Activated CD8-positive, alpha-beta T cell treated with anti-CD3 and anti-CD28 coated beads, Interleukin-2, amount 10 ng/mL, durations not matched to agents 7 days and 5 days (primary cell): ENCODE measurements at places on chromosomes 4 and X.

GRCh38 chr4:121252224-121252806 is 88.2 kb upstream of the TNIP3 start:
- DNase-seq, result peak; percentile 69

- DNase-seq, result no peak
These were observed 243.7 kb downstream of the SPRY1 start for GRCh38 chr4:123640271-123640670.

DNA sequence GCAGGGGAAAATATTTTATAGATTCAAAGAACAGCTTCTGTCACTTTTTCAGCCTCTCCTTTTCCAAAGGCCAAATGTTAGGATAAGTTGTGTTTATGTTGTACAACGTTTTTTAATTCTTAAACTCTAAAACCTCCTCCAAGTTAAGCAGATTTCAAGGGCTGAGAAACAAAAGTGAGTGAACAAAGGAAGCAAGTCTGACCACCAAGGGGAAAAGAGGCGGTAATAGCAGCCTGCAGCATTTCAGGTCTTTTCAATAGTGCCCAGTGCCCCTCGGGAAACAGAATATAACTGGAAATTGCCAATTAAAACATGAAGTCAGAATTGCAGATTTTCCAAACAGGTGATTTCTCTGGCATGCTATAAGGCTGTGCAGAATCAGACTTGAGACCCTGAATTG is 510.0 kb upstream of the HTR2C start:
- DNase-seq, result no peak

DNA sequence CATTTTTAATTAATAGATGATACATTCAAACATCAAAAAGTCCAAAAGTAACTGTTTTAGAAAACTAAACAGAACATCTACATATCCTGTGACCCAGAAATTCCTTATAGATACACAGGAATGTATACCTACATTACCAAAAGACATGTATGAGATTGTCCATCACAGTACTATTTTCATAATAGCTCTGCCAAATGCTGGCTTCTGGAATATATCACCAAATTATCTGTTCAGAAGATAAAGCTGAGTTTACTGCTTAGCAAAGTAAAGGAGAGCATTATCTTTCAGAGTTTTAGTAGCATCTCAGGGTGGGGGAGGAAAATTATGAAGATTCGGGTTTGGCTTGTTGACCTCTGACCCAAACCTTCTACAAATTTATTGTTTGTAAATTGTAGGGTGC is 368.9 kb upstream of the SLC7A11 start:
- DNase-seq, result no peak

- DNase-seq, result no peak
These were observed 26.9 kb downstream of the NSG1 start for GRCh38 chr4:4413806-4414205.

- DNase-seq, result no peak
These were observed 98.0 kb downstream of the PTTG2 start for GRCh38 chr4:38058151-38058550.

DNA sequence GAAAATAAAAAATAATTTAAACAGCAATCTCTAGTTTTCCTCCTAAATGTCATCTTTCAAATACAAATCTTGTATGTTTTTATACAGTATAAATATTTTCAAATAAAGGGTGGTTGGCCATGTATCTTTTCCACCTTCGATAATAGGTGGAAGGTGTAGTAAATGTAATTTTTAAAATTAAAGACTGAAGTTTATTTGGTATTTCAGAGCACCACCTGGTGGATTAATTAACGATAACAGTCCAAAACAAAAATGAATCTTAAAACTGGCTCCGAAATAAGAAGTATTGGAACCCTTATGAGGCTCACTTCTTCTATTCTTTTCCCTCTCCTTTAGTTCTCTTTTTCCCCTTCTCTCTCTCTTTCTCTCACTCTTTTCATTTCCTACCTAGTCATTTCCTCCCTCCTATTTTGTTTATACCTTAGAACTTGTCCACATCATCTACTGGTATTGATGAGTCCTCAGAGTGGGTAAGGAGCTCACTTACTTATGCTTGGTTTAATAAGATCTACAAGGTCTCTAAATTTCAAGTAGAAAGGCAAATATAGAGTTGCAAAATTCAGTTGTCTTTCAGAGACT is 82.9 kb upstream of the EXOC1L start:
- DNase-seq, result no peak

DNA sequence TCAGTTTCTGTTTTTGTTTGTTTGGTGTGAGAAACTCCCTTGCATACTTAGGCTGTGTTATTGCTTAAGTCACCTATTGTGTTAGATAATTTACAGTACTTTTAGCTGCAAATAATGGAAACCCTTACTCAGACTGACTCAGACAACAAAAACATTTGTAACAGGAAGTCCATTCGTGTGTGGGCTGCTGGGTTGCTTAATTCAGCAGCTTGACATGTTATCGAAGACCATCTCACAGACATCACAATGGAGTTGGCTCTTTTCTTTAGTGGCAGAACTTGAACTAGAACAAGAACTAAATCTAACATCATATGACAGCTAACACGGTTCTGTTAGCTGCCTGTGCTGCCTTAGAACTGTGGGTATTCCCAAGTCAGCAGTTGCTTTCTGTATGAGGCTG is 9.9 kb upstream of the GABRE start:
- DNase-seq, result no peak

DNA sequence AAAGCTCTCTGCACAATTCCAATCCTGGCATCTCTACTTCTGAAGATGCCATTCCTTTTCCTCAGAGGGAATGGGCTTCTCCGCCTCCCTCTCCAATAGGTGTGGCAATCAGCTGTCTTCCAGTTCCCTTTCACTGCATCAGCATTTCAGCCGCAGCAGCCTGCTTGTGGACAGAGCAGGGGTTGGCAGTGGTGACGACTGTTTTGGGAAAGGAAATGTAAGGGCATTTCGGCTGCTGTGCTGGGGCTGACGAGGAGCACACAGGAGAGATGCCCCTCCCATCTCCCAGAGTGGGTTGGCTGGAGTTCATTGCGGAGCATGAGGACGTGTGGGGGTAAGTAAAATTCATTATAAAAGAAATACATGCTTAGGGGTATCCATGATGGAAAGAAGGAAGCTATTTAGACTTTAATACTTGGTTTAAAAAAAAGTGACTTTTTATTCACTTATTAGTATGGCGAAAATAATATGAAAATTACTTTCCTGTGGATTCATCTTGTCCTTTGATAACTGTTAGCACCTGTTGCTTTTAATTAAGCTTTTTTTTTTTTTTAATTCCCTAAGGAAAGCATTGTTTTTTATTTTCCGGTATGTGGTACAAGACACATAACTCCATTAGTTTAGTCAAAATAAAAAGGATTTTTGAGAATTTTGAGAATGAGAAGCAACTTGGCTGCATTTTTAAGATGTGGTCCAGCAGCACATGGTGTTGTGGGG is at the start of gene LIMCH1:
Gene LIMCH1 (plus strand): TSS at position 141 of the 717 bp plus-strand sequence. CDS start 67,839 bp downstream, outside the sequence.
- DNase-seq, result no peak

- no peak for DNase-seq
These were observed 52.6 kb downstream of the HPRT1 start for GRCh38 chrX:134512566-134512965.

GRCh38 chr4:4618847-4619246 is 77.0 kb upstream of the STX18 start:
- DNase-seq, result no peak

GRCh38 chr4:103137446-103137827 is 37.8 kb upstream of the BDH2 start:
- no peak for DNase-seq

- no peak for DNase-seq
These were observed 40.0 kb upstream of the ARSJ start for GRCh38 chr4:114019276-114019968.

DNA sequence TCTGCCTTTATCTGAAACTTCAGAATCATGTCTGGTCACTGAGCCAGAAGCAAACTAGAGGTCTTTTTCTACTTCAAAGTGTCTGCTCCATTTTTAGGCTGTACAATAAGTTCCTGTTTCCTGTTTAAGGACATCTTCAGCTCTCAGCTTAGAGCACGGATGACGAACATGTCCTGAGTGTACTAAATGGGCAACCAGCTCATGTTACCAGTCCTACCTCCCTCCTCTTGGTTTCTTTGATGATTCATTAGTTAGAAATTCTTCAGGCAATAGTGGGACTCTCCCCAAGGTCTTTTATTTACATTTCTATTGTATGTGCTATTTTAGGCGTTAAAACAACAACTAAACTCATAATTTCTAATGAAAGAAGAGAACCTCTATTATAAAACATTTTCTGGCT is 58.0 kb downstream of the ENPEP start:
- no peak for DNase-seq

- no peak for DNase-seq
These were observed 52.5 kb downstream of the SORCS2 start for GRCh38 chr4:7244751-7245320.

DNA sequence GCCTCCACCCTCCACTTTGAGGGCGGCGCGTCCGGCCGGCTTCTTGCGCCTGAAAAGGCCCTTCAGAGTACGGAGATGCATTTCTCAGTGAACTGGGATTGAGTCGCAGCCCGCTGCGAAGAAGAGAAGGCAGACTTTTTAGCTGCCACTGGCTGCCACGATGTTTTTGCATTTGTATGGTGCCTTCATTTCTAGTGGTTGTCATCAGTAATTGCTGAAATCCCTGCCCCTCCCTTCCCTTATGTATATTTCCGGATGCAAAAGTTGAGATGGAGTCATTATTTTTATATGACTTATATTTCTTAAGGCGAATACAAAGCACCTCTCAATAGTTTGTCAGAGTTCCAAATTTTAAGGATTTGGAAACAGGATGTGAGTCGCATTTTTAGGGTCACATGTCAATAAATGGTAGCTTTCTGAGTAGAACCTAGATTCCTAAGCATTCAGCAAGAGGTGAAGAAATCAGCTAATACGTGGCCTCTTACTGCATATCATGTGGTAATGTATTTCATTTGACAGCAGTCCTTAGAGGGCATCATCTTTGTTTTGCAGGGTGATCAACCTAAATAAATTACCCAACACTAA is 658 bp downstream of the ATP6AP2 start:
- peak; percentile 32 for DNase-seq

- DNase-seq, result no peak
These were observed 233.8 kb upstream of the UGT8 start for GRCh38 chr4:114364857-114365256.

DNA sequence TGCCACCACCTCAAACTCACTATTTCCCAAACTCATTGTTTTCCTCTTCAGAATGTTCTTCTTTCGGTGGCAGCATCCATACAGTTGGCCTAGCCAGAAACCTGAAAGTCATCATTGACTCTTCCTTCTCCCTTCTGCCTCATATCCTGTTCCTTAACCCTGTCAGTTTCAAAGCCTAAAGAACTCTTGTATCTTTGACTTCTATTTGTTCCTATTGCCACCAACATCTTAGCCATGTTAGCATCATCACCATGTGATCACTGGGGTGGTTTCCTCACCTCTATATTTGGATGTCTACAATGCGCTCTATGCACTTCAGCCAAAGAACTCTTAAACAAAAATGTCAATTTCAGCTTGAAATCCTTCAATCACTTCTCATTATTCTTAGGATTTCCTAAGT is 29.0 kb downstream of the DDX60L start:
- no peak for DNase-seq

- DNase-seq, result no peak
These were observed 16.8 kb downstream of the BANK1 start for GRCh38 chr4:101807351-101807750.

- no peak for DNase-seq
These were observed 143.8 kb upstream of the VCX2 start for GRCh38 chrX:8314881-8315280.

- peak; percentile 63 for DNase-seq
These were observed 47.0 kb downstream of the SPRY1 start for GRCh38 chr4:123443401-123444289.

GRCh38 chr4:163776957-163777356 is 282.5 kb downstream of the TMA16 start:
- DNase-seq, result no peak

DNA sequence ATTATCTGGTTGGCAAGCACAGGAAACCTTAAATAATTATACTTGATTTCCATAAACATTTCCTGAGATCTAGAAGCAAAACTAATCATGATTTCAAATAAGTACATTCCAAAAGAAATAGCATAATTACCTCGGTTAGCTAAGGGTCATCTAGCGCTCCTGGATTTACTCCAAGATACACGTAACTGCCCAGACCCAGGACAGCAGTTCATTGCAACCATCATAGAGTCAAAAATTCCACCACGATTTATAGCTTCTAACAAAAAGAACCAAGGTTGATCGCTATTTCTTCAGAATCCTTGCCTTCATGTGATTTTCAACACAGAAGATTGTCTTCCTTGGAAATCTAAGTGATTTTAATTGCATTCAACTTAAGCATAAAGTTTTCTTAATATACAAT is 1235.5 kb upstream of the TENM3 start:
- DNase-seq, result no peak

DNA sequence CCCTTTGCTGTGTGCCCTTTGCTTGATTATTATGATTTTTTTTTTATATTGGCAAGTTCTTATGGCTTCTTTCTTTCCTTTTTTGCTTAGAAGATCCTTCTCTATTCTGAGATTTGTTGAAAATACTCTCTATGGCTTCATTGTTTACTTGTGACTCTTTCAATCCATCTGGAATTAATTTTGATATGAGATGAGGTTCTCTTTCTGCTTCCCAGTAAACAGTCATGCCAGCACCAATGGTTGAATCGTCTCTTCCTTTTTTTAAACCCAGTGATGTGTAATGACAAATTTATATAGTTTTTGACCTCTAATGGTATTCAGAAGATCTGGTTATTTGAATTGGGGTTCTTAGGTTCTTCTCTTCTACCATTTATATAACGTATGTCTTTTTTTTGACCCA is 121.8 kb downstream of the ARHGAP10 start:
- DNase-seq, result no peak

GRCh38 chrX:34918091-34918736 is 24.4 kb upstream of the FAM47B start:
- no peak for DNase-seq

- no peak for DNase-seq
These were observed 81.4 kb upstream of the GPR34 start for GRCh38 chrX:41607264-41607832.

GRCh38 chr4:4651811-4652755 is 110.2 kb upstream of the STX18 start:
- no peak for DNase-seq

GRCh38 chr4:78629991-78630541 is 78.5 kb downstream of the ANXA3 start:
- no peak for DNase-seq

- no peak for DNase-seq
These were observed 3.7 kb upstream of the RAB9A start for GRCh38 chrX:13685126-13685763.

DNA sequence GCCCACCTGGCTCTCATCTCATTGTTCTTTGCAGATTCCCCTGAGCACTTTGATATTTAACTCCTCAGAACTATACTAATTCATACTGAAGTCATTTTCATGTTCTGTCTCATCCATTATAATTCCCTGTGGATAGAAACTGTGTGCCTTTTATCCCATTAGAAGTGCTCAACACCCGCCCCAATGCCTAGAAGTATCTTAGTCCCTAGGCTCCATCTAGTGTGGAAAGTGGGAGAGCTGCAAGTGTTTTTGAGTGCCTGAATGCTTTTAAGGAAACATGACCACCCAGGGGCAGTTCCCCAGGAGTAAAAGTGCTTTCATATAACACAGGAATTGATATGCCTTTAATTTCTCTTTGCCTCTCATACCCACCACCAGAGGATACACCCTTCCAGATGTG is 117.0 kb downstream of the CHRDL1 start:
- DNase-seq, result no peak

- DNase-seq, result no peak
These were observed 1.4 kb downstream of the TMA16 start for GRCh38 chr4:163495900-163496299.

GRCh38 chr4:143163614-143164013 is 21.1 kb upstream of the USP38 start:
- DNase-seq, result no peak
